OCI-LY7 (cell line): ENCODE measurements at places on chromosomes 7 and 10.

- DNase-seq = no peak
Observed at GRCh38 chr7:151830121-151830830, 46.6 kb downstream of the PRKAG2 start.

GRCh38 chr10:85946713-85947326, 419.8 kb downstream of the GRID1 start:
- peak; percentile 74 for DNase-seq

DNA sequence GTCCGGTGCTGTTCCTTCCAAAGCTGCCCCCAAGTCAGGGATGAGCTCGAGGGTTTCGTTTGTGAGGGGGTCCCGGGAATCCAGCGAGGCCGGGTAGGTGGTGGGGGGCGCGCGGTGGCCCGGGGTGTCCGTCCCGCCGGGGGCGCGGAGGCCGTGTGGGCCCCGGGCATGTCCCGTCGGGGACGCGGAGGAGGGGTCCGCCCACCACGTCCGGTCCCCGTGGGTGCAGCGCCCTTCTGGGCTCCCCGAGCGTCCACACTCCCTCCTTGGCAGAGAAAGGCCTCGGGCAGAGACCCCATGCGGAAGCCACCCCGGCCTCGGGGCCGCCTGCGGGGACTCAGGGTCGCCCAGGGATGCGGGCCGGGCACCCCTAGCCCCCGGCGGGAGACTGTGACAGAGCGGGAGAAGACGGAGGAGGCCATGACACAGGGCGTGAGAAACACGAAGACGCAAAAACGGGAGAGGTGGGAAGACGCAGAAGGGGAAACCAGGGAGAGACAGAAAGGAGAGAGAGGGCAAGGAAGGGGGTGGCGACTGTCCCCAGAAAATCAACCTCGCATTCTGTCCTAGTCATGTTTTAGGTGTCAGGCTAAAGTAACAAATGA, 640 bp upstream of the ZNF425 start:
- peak; percentile 69 for DNase-seq

GRCh38 chr10:25701652-25702051, 232.4 kb upstream of the MYO3A start:
- no peak for DNase-seq

- DNase-seq = no peak
Observed at GRCh38 chr7:10221084-10221483, 752.6 kb upstream of the PHF14 start.

GRCh38 chr10:19628767-19629560, 187.3 kb upstream of the PLXDC2 start:
- no peak for DNase-seq

- DNase-seq = no peak
Observed at GRCh38 chr7:140211698-140212097, 34.9 kb upstream of the KDM7A start.

GRCh38 chr7:123643495-123644441, 11.9 kb upstream of the LMOD2 start:
- DNase-seq = no peak
